Midbrain (tissue), 1 donor: ENCODE measurements at places on chromosomes 3 and 15.

- DNase-seq: no peak
Measured at GRCh38 chr3:12308517-12308916, 19.6 kb downstream of the PPARG start.

- DNase-seq: no peak
Measured at GRCh38 chr3:70753572-70753971, 441.1 kb upstream of the MDFIC2 start.

GRCh38 chr15:97566961-97567360, 393.5 kb upstream of the ARRDC4 start:
- no peak for DNase-seq

- no peak for DNase-seq
Measured at GRCh38 chr3:145893331-145893730, 267.7 kb downstream of the PLOD2 start.

DNA sequence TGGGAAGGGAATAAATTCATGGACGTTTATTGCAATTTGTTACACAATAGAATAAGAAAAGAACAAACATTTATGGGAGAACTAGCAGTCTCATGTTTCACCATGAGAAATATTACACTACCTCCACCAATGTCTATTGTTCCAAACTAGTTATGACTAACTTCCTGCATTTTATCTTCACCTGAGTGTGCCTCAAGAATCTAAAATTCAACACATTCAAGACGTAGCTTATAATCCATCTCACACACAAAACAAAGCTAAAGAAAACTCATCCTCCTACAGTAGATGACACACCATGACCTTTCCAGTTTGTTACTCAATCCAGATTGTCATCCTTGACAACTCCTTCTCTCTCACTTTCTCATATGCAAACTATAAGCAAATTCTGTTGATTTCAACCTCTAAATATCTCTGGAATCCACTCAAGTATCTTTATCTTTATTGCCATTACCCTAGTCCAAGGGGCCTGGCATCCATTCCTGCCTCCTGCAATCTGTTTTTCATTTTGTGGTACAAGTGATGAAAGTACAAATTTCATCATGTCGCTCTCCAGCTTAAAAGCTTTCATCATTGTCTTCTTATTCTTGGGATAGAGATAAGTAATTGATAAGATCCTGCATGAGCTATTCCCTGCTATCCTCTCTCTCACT, 229.9 kb downstream of the NR2F2 start:
- DNase-seq: no peak
